ENCODE measurements at places on chromosomes 11 and 22. TPM values are rescaled to one million over a fixed set of nuclear protein-coding genes. Genes with fewer than 3 reads are reported as not detected.

Gene SAA4
- not detected for total RNA-seq

Gene TEX54
- total RNA-seq: not detected

Gene IRAG1
- 69.0 TPM for total RNA-seq

Gene PARVG
- 0.13 TPM for total RNA-seq

Gene CD248
- total RNA-seq: 51.9 TPM

Gene MRGPRX3
- not detected for total RNA-seq

Gene SLC25A18
- not detected for total RNA-seq
